Prostate gland (tissue), 2 donors: ENCODE measurements at places on chromosomes 11 and 22.

DNA sequence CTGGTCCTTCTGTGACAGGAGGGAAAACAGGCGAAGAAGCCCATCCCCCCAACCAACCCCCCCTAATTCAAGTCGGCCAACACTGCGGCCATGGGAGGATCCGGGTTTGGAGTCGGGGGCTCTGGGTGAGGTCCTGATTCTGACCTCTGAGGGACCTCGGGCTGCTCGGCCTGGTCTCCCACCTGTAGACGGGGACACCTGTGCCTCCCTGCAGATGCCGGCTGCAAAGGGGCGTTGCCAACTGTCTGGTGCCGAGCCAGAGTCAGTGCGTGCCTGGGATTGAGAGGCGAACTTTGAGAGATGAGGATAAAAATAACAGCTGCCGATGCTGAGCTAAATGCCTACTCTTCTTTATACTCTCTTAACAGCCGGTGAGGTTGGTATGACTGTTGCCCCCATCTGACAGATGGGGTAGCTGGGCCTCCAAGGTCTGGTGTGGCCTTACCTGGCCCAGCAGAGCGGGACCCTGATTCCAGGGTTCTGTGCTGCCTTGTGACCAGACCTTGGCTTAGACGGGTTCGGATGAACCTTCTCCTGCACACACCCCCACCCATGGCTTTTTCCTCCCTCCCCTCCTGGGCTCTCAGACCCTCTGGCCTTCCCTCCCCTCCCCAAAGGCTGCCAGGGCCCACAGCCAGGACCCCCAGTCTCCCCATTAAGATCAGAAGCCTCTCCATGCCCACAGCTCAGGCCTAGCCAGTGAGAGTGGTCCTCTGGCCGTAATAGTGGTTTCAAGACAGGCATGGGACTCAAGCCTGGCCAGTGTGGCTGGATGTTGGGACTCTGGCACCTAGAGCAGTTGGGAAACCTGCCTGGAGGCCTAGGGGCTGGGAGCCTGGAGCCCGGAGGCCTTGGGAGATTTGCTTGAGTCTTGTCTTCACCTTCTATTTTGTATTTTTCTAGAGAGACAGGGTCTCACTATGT, 41.7 kb downstream of the KCNJ4 start:
- no peak for DNase-seq

- no peak for DNase-seq
Measured at GRCh38 chr11:122096272-122097112, 19.5 kb downstream of the BLID start.

DNA sequence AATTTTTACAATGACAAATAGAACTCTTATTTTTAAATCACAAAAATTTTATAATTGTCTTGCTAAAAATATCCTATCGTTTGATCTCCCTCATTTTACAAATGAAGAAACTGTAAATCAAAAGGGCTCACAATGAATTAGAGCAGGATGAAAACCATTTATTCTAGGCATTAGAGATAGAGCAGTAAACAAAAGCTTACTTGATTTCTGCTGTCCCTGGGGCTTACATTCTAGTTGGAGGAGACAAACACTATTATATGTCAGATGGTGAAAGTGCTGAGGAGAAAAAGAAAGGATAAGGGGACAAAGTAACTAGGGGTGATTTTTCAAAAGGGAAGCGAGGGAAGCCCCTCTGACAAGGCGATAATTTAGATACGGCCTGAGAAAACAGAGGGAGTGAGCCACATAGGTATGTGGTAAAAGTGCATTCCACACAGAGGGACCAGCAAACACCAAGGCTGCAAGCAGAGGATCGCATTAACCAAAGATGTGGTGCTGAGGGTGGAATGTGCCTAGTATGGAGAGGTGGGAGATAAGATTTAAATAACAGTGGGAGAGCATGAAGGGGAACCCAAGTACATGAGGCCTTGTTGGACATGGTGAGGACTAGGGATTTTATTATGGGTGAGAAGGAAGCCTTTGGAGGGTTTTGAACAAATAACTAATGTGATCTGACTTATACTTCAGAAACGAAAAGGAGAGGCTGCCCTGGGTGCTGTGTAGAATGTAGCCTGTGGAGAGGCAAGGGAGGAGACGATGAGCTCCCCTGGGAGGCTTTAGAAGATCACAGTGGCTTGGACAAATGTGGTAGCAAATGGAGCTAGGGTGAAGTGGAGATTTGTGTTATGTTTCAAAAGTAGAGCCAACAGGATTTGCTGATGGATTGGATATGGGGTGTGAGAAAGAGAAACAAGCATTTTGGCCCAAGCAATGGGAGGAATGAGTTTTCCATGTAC, 62.1 kb downstream of the PDHX start:
- DNase-seq, result no peak

DNA sequence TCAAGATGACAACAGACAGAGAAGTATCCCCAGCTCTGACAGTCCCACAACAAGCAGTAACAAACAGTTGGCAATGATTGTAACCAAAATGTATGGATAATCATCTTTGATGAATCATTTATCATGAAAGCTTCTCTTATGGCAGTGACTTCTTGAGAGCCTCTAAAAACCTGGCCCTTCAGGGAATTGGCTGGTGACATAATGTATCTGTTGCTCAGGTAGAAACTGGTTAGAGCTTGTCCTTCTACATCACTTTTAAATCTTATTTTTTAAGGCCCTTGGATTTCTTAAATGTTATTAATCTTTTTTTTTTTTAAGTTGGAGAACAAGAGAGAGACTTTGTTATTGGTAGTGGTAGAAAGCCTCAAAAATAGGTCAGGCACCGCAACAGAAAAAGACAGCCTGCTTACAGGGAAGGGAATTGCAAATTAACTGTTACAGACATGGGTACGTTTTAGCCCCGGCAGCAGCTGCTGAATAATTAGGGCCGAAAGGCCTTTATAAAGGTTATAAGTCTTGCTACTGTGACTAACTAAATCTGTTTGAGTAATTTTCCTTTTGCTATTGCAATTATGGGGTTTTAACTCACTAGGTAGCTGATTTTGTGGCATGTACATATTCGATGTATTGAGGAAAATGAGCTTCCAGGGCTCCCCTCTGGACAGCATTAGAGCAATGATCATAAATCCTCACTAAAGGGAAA, 207.7 kb upstream of the LRRC4C start:
- DNase-seq, result no peak

- DNase-seq, result no peak
Measured at GRCh38 chr11:123504401-123504800, 74.3 kb downstream of the GRAMD1B start.

DNA sequence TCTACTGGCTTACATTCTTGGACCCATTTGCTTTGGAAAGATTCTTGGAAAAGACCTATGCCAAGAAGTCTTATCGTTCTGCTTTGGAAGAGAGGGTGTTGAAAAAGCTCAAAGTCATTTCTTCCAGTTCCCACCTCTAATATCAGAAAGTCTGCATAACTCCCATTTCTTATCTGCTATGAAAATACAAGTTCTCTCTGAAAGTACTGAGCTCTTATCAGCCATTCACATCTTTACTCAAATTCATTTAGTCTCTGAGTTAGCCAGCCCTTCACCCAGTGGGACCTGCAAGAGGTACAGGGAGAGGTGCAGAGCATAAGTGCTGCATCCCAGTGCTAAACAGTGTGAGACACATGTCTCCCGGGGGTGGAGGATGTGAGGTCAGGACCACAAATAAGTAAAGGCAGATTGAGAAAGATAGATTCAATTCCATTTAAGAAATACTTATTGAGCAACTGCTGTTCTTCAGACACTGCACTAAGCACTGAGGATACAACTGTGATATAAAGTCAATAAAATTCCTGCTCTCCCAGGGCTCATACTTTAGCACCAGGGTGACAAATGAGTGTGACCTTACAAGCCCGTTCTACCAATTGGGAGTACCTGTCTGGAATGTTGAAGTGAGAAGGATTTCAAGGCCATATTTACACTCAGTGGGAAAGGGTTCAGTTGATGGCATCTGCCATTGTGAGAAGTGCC, 76.7 kb downstream of the PISD start:
- no peak for DNase-seq

DNA sequence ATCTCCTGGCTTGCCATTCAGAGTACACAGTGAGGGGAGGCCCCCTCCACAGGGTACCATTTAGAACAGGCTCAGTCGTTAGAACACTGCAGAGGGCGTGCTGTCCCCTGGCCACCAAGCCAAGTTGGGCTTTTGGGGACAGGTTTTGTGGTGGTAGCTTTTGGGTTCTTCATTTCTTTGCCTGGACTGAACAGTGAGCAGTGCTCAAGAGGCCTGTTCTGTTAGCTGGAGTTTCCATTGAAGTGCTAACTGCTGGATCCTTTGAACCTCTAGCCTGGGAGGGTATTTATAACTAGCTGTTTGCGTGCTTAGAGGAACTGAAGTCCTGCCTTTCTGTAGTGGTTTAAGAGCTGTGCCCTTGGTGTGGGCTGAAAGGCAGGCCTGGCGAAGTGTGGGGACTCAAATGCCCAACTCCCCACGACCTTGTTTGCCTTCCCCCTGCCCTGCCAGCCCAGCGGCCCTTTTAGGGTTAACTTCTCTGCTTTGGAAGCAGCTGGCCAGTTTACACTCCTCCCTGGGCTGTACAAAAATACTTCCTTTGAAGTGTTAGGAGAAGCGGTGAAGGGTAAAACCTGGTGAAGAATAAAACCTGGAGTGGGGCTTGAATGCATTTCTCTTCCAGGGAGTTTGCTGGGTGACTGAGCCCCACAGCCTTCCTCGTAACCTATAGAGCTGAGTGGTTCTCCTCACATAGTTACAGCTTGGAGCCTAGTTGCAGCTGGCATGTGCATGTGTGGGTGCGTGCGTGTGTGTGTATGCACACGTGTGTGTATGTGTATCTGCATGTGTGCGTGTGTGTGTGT, 34.6 kb downstream of the ZNRF3 start:
- no peak for DNase-seq

- no peak for DNase-seq
Measured at GRCh38 chr11:60844045-60844869, 2.3 kb downstream of the CCDC86 start.

DNA sequence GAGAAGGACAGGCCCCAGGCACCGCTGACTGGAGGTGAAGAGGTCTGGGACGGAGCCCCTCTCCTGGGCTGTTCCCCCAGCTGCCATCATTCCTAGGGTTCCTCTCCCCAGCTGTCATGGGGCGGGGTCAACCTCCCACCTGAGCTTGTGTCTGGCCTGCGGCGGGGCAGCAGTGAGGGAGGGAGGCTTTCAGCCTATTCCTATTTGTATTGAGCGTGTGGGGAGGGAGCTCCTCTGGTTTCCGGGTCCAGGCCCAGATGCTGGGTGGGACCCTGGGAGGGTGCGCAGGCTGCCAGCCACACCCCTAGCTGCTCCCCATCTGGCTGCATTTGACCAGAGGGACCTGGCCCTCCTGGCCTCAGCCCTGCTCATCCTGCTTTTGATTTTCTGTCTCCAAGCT, 13.7 kb downstream of the TSPAN4 start:
- no peak for DNase-seq

DNA sequence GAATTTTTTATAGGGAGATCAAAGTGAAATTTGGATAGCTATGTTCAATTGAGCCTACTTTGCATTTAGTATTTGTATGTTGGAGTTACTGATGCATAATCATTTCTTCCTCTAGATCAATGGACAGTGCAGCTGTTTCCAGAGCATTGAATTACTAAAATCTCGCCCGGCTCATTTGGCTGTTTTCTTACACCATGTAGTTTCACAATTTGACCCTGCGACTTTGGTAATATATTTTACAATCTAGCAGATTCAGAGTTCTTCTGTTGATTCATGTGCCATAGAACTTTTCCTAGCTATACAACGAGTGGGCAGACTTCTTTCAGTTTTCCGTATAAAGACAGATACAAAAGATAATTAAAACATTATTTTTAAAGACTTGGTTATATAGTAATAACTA, 70.0 kb upstream of the GRIK4 start:
- no peak for DNase-seq

- DNase-seq, result peak; percentile 73
Measured at GRCh38 chr11:11787305-11788062, 54.3 kb upstream of the USP47 start.

GRCh38 chr11:46345131-46345597, 2.1 kb upstream of the DGKZ start:
- peak; percentile 67 for DNase-seq

- DNase-seq, result no peak
Measured at GRCh38 chr11:13119361-13119760, 110.2 kb downstream of the RASSF10 start.

DNA sequence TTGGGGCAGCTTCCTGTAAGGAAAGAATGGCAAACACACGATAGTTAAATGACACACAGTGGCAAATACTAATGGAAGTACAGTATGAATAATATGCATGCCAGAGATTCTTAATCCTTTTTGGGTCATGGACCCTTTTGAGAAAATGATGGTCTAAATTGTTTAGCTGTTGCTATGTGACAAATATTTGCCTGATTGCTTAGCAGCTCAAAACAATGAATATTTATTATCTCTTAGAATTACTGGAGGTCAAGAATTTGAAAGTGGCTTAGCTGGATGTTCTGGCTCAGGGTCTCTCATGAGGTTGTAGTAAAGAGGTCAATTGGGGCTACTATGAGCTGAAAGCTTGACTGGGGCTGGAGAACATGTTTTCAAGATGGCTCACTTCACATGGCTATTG, 69.7 kb downstream of the FANCF start:
- no peak for DNase-seq

- no peak for DNase-seq
Measured at GRCh38 chr11:59189986-59190385, 18.1 kb downstream of the DTX4 start.

GRCh38 chr11:131373095-131373725, 2.8 kb downstream of the NTM start:
- no peak for DNase-seq

- no peak for DNase-seq
Measured at GRCh38 chr11:114442536-114442935, 3.3 kb downstream of the REXO2 start.

- DNase-seq, result peak; percentile 42
Measured at GRCh38 chr11:68373815-68374501, 61.6 kb downstream of the LRP5 start.

GRCh38 chr11:127935081-127935480, 652.3 kb downstream of the ETS1 start:
- DNase-seq, result no peak

DNA sequence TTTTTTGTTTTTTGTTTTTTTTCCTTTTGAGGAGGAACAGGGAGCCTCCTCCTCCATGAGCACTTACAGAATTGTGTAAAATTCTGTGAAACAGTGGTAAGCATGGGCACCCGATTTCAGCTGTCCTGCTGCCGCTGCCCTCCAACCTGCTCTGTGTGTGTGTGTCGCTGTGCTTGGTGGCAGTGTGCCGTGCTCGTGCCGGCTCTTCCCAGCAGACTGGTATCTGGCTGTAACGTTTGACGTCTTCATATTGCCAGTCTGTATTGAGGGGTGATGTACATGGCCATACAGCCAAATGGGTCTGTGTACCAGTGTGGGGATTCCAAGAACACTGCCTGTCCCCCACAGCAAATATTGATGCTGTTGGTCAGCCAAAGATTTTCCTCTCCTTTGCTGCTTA, 97.1 kb downstream of the CWC15 start:
- DNase-seq, result no peak
